ENCODE measurements at places on chromosomes 2 and 18.
A peak's percentile ranks its signal among the peaks of the same experiment; 100 is the strongest.

- DNase-seq, result no peak
Observed at GRCh38 chr2:238901461-238902057, 53.7 kb downstream of the TWIST2 start.

DNA sequence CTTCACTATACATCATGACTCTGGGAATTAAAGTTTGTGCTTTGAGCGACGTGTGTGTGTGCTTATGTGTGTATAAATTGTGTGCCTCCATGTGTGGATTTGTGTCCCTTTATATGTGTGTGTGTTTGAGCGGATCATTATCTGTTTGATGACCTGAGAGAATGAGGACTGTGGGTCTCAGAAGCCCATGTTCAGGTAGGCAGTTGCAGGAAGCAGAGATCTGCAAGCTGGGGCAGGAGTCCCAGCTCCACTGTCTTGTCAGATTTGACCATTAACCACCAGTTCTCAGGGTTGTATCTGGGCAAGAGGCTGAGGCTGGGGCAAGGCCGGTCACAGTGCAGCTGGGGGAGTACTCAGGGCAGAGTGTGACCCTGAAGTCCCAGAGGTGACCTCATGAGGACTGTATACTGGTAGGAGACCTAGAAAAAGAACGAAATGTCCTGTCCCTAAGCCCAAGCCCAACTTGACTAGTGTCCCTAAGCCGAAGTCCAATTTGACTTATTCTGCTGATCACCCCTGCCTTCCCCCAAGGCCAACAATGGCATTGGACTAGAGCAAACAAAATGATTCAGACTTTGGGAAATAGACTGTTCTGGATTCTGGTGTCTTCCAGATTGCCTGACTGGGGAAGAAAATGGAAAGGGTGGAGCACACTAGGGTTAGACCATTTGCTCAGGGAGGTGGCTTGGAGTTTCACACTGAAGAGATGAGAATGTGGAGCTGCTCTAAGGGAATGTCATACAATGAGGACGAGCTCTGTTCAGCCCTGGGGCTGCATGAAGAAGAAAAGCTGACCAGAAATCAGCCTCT lies 28.1 kb downstream of the RHOB start:
- DNase-seq, result no peak

GRCh38 chr2:164145093-164145987 lies 409.5 kb upstream of the FIGN start:
- no peak for DNase-seq

GRCh38 chr2:54838585-54839035 lies 115.1 kb downstream of the EML6 start:
- DNase-seq, result peak; percentile 76

GRCh38 chr18:3246635-3247239 lies 864 bp upstream of the MYL12A start:
- DNase-seq, result peak; percentile 15

Data from CD4-positive, alpha-beta T cell treated with Interleukin-6 for 4 hours (primary cell).